C1 segment of cervical spinal cord (tissue), 14 donors: ENCODE measurements at places on chromosomes 5 and 9.
A peak's percentile ranks its signal among the peaks of the same experiment; 100 is the strongest.

- DNase-seq: no peak
Measured at GRCh38 chr9:87290241-87291052, 207.2 kb upstream of the DAPK1 start.

DNA sequence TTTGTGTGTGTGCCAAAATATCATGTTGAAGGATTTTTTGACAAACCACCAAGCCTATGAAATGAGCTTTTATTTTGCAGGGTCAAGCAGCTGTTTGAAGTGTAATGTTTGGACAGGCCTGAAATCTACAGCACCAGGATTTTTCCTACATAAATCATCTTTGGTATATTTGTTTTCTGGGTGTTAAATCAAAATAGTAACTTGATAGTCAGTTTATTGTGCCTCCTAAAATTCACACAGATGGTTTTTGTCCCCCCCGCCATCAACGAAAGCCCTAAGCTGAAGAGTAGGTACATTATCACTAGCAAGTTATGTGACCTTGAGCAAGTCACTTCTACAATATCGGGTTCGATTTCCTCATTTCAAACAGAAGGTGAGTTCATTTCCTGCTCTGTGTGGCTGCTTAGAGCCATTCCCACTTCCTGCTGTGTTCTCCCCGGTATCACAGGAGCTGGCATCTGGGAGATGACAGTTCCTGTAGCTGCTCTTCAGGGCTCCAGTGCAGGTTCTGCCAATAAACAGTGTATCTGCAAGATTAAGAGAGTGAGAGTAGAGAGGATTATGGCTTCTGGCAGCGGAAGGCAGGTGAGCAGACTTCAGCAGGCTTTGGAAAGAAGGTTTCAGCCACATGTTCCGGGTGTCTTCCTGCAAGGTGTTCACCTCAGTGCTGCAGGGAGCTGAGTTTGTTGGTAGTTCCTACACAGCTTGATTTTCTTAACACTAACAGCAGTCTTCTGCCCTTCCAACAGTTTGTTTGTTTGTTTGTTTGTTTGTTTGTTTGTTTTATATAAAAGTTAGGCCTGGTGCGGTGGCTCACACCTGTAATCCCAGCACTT lies 48.4 kb upstream of the GNE start:
- DNase-seq: no peak

GRCh38 chr5:122089096-122090013 lies 11.3 kb upstream of the LOX start:
- DNase-seq: no peak

GRCh38 chr9:87275047-87275725 lies 222.5 kb upstream of the DAPK1 start:
- DNase-seq: no peak

GRCh38 chr9:88236511-88237478 lies 98.5 kb upstream of the SPATA31C2 start:
- DNase-seq: peak; percentile 37

GRCh38 chr9:78539904-78540303 lies 243.0 kb downstream of the PSAT1 start:
- no peak for DNase-seq

GRCh38 chr5:75322066-75322465 lies 15.0 kb upstream of the HMGCR start:
- DNase-seq: no peak

DNA sequence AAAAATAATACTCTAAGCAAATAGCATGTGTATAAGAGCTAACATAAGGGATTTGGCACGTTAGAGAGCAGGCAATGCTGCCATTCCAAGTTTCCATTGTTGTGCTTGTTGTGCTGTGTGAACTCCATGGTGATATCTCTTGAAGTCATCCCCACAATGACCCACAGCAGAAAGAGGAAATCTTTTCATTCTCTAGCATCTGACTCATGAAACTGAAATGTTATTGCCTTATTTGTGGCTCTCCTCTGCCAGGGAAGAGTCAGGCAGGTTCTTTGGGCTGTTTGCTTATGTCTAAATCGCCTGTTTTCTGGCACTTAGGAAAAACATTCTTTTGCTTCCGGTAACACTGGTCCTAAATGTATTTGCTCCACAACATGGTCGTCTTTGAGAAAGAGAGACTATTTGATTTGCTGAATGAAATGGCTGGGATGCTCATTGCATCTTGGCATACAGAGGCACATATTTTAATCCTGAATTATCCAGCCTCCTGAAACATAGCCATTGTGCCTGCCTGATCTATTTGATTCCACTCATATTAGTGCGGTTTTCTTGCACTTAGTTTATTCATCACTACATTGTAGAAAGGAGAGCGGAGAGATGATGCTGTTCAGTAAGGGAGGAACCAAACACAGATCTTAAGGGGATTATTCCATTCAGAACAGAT lies 188.8 kb downstream of the CSNK1G3 start:
- no peak for DNase-seq

GRCh38 chr5:104708027-104708426 lies 1145.4 kb upstream of the NUDT12 start:
- no peak for DNase-seq

DNA sequence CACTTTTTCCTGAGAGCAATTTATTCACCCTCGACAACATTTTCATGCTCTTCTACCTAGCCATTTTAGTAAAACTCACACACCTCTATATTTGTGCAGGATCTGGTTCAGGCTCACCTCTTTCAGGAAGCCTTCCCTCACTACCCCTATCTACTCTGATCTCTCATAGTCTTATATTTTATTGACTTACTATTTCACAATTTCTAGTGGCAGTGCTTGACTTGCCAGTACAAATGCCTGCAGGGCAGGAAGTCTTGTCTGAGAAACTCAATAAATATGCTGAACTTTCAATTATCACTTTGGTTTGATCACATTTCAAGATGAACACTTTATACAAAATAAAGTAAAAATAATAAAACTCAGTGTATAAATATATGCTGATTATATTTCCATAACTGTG lies 226.8 kb downstream of the CETN3 start:
- no peak for DNase-seq
